Effector memory CD4-positive, alpha-beta T cell (primary cell): ENCODE measurements at places on chromosomes 2 and 18.

DNA sequence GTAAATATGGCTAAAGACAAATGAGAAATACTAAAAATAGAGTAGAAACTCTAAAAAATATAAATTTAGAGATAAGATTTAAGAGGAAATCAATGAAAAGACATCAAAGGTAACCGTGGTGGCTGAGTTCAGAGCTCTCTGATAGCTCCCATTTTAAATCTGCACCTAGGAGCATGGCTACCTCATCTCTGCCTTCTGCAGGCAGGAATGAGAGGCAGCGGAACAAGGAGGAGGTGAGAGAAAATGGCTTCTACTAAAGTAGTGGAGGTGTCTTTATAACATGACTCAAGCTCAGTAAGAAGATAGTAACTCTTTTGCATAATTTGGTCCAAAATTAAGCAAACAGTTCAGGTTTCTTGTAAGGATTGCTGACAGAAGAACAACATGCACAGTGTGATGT, 758.7 kb upstream of the FSHR start:
- no peak for DNase-seq

GRCh38 chr2:205369813-205370212, 312.5 kb upstream of the NRP2 start:
- DNase-seq: no peak

- DNase-seq: no peak
Observed at GRCh38 chr18:3171631-3172030, 48.1 kb downstream of the MYOM1 start.

GRCh38 chr2:129762386-129763189, 216.9 kb upstream of the RAB6C start:
- no peak for DNase-seq

- no peak for DNase-seq
Observed at GRCh38 chr2:5007596-5007995, 684.6 kb upstream of the SOX11 start.

GRCh38 chr2:18548621-18549020, 11.8 kb downstream of the RDH14 start:
- no peak for DNase-seq

GRCh38 chr2:232874677-232875223, 4.7 kb downstream of the SNORC start:
- no peak for DNase-seq

DNA sequence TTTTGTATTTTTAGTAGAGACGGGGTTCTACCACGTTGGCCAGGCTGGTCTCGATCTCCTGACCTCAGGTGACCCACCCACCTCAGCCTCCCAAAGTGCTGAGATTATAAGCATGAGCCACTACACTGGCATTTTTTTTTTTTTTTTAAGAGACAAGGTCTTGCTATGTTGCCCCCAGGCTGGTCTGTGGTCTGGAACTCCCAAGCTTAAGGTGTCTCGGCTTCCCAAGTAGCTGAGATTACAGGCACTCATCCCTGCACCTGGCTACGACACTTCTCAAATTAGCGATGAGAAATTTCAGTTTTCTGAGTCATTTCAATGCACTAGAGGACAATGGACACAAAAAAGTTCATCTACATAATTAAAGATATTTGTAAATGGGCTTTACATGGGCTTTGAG, 36.6 kb upstream of the TCF7L1 start:
- DNase-seq: no peak

- no peak for DNase-seq
Observed at GRCh38 chr2:147030966-147031720, 813.7 kb upstream of the ACVR2A start.

DNA sequence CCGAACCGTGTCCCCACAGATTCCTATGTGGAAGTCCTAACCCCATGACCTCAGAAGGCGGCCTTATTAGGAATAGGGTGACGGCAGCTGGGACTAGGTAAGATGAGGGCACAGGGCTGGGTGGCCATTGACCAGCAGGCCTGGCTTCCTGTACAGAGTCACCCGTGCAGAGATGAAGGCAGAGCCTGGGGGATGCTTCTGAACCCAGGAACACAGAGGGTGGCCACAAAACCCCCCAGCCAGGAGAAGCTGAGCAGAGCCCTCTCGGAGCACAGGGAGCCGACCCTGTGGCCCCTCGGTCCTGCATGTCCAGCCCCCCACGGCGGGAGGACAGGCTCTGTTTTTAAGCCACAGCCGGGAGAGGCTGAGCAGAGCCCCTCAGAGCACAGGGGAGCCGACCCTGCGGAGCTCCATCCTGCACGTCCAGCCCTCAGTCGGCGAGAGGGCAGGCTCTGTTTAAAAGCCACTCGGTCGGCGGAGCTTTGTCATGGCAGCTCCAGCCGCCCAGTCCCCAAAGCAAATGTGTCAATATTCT, 2.7 kb downstream of the PDCD1 start:
- DNase-seq: no peak

DNA sequence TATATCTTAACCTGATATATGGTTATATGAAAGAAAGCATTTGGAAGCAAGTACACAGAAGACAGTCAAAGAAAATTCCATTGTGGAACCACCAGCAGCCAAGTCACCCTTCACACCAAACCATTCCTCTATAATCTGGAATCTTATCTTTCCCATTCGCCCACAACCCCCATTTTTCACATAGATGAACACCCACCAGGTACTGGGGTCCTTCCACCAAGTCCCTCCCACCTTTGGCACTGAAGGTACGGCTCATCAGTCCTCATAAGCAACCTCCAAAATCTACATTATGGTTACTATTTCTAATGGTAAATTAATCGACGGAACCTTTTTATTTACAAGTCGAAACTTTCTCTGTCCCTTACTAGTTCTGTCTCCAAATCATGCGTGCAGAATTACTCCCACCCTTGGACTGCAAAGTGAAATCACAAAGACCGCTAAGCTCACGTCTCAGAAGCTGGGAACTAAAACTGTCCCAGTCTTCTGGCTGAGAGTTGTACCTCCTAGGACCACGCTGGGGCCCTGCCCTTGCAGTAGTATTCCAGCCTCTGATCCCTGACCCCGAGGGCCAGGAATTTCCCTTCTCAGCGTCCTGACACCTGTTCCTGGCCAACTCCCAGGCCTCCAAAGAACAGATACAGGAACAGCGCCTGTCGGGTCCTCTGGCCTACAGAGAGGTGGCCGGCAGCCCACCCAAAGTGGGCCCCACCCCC, 702 bp downstream of the OLA1 start:
- no peak for DNase-seq

DNA sequence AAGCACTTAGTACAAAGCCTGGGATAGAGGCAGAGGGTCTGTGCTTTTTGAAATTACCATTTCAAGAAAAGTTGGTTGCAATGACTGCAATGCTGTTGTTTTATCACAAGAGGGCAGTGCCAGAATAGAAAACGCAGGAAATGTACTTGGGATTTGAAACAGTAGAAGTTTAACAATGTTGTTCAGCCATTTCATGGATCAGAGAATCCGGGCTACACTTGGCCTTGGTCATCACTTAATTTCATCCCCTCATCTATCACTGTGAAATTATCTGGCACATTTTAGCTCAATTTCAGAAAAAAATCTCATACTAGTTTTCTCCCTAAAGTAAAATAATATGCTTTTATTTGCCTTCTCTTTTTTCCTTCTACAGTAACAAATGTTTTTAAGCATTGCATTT, 70.8 kb downstream of the RAPGEF4 start:
- DNase-seq: no peak
